ENCODE measurements at places on chromosomes 3 and 15.

DNA sequence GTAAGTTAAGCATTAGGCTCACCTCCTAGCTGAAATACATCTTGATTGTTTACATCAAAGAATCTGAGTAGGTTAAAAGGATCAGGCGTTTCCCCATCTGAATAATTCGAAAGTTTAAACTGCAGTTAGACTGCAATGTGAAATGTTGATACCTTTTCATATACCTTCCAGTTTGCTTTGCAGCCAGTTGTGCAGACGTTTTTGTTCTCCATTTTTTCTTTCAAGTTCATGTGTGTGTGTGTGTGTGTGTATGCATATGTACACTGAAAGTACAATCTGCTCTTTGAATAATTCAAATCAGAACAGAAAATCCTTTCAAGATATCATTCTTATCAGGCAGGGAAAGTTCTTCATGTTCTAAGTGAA, 2.9 kb downstream of the ITPR1 start:
- DNase-seq = no peak

GRCh38 chr3:182989566-182989965, 9.2 kb upstream of the DCUN1D1 start:
- no peak for DNase-seq

DNA sequence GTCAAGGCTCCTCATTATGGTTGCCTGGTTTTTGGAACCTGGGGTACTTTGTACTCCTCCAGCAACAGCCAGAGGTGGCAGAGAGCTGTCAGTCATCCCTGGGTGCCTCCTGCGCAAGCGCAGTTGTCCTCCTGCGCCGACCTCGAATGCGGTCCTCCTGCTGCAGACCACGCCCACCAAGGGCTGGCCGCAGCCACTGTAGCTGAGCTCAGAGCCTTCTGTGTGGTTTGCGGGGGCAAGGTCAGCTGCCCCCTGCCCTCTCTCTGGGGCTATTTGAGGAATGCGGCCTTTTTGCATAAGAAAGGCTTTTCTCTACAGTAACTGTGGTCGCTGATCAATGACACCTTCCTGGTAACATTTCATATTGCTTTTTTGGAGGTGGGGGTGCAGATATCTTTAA, 131.3 kb upstream of the SNRPN start:
- no peak for DNase-seq

- no peak for DNase-seq
These were observed 8.2 kb upstream of the C3orf38 start for GRCh38 chr3:88141458-88142083.

GRCh38 chr3:65201926-65202325, 514.1 kb upstream of the ADAMTS9 start:
- no peak for DNase-seq

GRCh38 chr3:136586580-136586979, 165.6 kb downstream of the STAG1 start:
- no peak for DNase-seq

DNA sequence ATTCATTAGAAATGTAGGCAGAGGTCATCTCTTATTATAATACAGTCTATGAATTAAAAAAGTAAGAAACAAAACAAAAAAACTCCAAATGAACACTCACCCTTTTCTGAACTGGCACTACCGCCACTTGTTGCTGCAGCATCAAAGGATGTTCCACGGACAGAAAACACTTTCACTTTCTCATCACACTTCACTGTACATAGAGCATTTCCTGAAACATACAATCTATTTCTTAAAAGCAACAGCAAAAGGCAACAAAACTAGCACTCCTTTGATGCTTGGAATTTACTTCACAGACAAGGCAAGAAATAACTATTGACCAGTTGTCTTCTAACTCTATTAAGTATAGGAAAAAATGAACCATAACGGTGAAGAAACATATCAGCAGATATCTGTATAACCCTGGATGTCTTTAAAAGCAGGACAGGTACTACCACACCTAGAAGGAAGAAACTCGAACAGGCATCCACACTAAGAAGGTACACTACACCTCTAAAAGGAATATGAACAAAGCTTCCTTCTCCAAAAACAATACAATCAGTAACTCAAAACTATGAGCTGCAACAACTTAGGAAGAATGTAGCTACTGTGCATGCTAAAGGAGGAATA, 24.9 kb downstream of the ETFA start:
- DNase-seq = no peak

- DNase-seq = no peak
These were observed 15.0 kb downstream of the C3orf70 start for GRCh38 chr3:185137821-185138220.

- no peak for DNase-seq
These were observed 133.6 kb downstream of the CD47 start for GRCh38 chr3:107956991-107957900.

DNA sequence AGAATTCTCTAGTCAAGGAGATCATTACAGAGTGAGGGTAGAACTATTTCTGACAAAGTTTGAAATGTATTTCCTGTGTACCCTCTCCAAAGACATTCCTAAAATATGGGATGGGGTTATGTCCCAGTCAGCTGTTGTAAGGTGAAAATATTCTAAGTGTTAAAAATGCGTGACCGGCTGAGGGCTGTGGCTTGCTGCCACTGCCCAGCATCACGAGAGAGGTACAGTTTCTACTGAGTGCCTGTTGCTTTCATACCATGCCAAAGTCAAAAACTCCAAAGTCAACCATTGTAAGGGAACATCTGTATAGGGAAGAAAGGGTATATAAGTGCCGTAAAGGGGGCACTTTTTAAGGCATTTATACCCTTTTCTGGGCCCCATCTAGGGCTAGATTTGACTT, 30.9 kb downstream of the MAP6D1 start:
- no peak for DNase-seq

GRCh38 chr15:66078196-66078928, 175.2 kb downstream of the MEGF11 start:
- DNase-seq = no peak

DNA sequence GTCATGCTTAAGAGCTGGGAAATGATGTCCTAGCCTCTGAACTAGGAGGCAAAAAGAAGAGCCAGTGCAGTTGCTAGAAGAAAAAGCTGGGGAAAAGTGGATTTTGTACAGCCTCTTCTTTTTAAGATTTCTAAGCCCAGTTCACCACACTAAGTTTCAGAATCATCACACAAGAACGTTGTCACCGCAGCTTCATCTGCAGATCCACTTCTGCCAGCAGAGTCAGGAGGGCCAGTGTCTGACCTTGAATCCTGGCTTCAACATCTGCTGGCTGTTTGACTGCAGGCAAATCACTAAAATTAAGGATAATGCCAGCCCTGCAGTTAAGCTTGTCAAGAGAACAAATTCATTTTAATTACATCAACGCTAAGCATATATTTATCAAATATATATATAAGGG, 36.2 kb downstream of the HDC start:
- peak; percentile 16 for DNase-seq

- no peak for DNase-seq
These were observed 38.0 kb downstream of the TYRO3 start for GRCh38 chr15:41596972-41597371.
